Cardiac fibroblast (primary cell): ENCODE measurements at places on chromosomes 5 and 9.
A peak's percentile ranks its signal among the peaks of the same experiment; 100 is the strongest.

GRCh38 chr5:128109138-128109537 is 25.6 kb downstream of the SLC12A2 start:
- DNase-seq: no peak

GRCh38 chr9:4333787-4334186 is 33.9 kb upstream of the GLIS3 start:
- DNase-seq: no peak

GRCh38 chr5:150122536-150123481 is 32.8 kb downstream of the PDGFRB start:
- no peak for DNase-seq

DNA sequence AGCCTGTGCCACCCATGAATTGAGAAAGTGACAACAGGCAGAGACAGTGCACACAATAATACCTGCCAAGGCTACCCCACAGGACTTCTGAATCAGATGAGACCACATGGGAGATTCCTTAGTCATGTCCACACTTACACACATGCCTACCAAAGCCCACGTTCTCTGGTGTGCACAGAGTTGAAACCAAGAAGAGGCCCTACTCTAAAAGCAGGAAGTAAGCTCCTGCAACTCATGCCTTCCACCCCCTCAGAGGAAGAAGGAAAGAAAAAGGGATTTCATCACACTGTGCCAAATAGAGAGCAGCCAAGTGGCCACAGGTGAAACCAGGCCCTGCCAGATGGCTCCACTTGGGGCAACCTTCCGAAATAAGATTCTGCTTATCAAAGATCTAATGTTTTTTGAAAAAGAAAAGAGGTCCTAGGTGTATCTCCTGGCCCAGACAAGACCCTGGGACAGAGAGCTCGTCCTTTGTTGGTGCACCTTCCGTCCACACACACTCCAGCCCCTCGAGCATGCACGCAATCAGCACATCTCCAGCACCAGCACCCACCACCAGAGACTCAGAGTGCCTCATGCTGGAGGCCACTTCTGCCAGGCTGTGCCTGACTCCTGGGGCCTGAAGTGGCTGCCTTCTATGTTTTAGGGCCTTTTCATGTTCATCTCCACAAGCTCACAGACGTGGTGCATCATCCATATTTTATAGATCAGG is 114.6 kb upstream of the SPOCK1 start:
- DNase-seq: peak; percentile 22

DNA sequence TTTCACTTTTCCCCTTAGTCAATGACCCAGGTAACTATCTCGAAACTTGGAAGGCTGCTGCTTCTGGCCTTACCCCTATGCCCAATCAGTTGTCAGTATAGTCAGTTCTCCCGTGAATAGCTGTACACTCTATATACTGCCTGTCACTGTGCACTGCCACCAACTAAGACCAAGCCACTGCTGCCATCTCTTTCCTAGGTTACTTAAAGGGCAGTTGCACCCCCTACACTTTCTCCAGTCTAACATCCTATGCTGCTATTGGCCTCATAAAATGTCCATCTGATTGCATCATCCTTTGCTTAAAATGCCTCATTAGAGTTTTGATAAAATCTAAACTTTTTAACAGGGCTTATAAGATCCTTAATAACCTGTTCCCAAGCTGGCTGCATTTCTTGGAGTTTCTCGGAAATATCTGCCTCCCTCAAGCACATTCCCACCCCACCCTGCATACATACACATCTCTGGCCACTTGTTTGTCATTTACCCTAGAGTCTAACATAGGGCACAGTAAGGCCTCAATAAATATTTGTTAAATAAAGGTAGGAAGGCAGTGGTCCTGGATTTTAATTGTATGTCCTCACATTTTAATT is 32.8 kb upstream of the TNFAIP8 start:
- peak; percentile 30 for DNase-seq

GRCh38 chr5:90545511-90545910 is 13.1 kb upstream of the ADGRV1 start:
- DNase-seq: no peak

GRCh38 chr9:81680006-81680405 is 9.3 kb downstream of the TLE1 start:
- DNase-seq: no peak

DNA sequence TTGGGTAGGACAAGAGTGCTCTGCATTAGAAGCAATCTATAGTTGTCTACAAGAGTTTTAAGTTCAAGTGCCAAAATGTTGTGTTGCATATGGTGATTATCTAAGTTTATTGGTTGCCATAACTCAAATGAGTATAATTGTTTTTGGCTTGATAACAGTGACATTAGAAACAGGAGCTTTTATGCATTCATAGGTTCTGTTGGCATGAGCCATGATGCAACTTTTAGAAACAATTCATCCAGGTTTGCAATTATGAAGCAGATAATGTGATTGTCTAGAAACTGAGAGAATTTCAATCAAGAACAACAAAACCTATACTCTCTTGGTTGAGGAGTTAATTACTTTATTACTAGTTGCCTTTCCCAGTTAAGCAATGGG is 137.0 kb downstream of the PBX3 start:
- DNase-seq: no peak

GRCh38 chr9:88574953-88575352 is 40.0 kb downstream of the NXNL2 start:
- peak; percentile 37 for DNase-seq

DNA sequence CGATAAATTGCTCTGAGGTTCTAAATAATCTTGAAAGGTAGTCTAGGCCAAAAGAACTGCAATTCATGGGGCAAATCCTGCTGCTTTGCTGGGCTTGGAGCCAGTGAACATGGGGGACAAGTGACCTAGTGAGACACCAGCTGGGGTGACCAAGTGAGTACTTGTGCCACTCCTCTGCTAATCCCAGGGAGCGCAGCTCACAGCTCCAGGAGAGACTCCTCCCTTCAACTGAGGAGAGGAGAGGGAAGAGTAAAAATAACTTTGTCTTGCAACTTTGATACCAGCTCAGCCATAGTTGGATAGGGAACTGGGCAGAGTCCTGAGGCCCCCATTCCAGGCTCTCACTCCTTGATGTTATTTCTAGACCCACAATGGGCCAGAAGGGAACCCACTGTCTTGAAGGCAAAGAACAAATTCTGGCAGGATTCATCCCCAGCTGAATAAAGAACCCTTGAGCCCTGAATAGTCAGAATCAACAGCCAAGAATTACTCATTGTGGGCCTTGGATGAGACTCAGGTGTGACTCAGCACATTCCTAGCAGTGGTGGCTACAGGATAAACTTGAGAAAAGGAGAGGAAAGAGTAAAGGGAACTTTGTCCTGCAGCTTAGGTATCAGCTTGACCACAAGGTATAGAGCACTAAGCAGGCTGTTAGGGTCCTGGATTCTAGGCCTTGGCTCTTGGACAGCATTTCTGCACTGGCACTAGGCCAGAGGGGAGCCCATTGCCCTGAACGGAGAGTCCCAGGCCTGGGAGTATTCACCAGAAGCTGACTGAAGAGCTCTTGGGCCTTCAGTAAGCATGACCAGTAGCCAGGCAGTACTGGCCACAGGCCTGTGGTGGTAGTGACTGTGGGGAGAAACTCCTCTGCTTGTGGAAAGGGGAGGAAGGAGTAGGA is 288.3 kb upstream of the CDH18 start:
- DNase-seq: peak; percentile 70

GRCh38 chr9:70406434-70406862 is 8.0 kb downstream of the KLF9 start:
- peak; percentile 63 for DNase-seq

GRCh38 chr5:147445090-147445489 is 64.8 kb downstream of the DPYSL3 start:
- DNase-seq: no peak

GRCh38 chr5:158023266-158023665 is 164.3 kb upstream of the CLINT1 start:
- peak; percentile 36 for DNase-seq

GRCh38 chr9:27003426-27004077 is 1.9 kb downstream of the LRRC19 start:
- no peak for DNase-seq

DNA sequence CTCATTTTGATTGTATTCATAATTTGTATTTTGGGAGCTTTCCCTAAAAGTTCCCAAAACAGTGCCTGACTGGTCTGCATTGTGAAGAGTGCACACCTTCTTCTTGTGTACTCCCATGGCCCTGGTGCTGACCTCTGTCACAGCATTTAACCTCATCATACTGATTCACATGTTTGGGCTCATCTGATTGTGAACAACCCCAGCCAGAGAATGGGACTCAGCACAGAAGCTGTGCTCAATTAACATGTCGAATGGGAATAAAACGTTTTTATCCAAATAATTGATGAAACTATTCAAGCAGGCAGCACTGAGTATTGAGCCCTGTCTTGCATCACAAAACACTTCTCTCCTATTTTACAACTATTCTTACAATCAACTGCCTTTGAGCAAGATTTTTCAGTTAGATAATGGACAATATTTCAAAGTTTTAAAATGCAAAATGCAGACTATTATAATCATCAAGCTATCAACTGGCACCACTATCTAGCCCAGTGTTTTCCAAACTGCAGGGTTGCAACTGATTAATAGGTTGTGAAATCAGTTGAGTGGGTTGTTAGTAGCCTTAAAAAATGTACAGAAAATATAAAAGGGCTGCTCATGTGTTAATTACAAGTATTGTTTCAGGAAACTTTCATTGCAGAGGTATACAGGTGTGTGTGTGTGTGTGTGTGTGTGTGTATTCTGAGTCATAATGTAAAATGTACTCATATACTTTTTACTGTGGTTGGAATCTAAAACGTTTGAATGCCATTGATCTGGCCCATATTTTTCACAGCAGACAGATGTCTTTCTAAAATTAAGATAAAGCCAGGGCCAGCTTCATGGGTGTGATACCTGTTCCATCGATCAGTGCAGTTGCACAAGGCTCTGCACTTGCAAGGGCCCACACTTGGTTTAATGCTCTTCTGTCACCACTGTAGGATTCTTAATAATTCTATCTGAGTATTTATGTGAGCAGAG is 190.5 kb downstream of the PIK3R1 start:
- DNase-seq: no peak

DNA sequence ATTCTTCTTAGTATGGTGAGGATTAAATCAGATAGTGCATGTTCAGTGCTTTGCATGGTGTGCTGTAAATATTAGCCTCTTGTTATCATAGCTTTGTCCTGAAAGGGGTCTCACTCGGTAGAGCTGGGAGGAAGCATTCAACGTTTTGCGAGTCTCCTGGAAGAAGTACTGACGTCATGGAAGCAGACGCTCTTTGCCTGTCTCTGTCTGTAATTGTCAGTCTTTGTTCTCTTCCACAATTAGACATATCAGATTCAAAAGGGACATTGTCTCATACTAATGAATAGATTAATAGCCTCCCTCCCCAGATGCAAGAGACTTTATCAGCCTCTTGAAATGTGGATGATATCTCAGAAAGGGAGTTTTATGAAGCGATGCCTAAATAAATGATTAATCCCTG is 91.8 kb upstream of the CXCL14 start:
- DNase-seq: no peak

DNA sequence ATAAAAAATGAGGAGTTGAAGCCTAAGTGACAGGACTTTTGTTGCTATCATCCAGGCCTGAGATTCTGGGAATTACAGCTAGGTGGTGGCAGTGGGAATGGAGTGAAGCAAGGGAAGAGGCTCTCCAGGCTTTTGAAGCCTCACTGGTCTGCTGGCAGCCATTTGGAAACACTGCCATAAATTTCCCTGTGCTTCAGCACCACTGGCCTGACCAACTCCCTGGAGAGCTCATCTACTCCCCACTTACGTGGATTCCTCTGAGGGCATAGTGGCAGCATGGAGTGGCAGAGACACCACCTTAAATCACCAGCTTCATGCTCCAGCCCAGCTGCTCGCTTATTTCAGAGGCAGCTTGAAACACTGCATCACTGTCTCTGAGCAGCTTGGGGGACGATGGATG is 518.2 kb downstream of the TLR4 start:
- DNase-seq: no peak

GRCh38 chr5:149961957-149962409 is 1.4 kb downstream of the SLC26A2 start:
- peak; percentile 84 for DNase-seq

DNA sequence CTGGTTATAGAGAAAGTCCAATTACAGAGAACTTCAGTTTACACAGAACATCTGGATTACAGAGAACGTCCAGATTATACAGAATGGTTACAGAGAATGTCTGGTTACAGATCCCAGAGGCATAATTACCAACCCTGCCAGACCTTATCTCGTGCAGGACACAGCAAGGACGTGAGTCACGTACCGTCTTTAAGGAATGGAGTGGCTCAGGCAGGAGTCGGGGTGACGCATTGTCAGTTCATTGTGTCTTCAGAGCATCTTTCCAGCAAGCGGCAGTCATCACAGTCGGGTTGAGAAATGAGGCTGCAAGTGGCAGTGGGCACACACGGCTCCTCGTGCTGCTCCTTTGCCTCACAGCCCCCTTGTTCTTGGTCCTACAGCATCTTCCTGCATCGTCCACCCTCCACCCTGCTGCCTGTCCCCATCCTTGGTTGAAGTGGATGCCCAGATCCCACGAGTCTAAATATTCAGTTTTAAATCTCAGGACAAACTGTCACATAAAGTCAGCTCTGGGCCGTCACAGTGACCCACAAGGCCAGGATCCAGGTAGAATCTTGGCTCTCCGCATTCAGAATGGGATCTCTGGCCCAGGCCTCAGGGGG is 30.0 kb upstream of the SLC6A19 start:
- DNase-seq: peak; percentile 86

DNA sequence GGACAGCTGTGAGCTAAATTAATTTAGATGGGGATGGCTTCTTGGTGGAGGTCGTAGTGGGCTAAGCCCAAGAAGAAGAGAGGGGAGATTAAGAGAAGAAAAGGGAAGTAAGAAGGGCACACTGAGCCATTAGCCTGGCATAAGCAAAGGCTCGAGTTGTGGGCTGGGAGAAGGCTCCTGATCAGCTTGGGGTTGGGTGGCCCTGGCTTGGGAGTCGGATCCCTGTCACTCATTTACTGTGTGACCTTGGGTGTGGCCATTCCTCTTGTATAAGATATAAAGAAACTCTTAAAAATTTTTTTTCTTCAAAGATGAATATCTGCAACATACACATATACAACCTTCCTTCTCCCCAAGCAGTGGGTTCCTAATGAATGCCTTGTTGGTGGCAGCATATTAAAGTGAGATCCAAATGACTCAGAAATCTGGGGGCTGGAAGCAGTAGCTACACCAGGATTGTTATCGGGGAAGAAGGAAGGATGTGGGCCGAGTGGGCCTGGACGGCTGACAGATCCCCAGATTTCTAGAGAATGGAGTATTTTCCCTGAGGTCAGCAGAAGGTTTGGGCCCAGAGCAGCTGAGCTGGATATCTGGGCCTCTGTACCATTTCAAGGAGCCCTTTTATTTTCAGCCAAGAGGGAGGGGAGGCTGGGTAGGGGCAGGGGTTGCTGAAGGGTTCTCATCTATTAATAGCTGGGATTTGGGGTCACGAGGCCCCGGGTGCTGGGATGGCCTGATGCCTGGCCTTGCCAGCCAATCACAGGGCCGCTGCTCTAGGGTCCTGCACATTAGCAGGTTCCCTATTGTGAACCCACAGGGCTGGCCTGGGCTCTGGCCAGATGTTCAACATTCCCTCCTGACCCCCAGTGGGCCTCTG is 52.1 kb downstream of the PPARGC1B start:
- DNase-seq: peak; percentile 68
